ENCODE measurements at places on chromosomes 4 and X.
A peak's percentile ranks its signal among the peaks of the same experiment; 100 is the strongest.

GRCh38 chr4:145279122-145279960 is 99.0 kb upstream of the OTUD4 start:
- DNase-seq: peak; percentile 25

DNA sequence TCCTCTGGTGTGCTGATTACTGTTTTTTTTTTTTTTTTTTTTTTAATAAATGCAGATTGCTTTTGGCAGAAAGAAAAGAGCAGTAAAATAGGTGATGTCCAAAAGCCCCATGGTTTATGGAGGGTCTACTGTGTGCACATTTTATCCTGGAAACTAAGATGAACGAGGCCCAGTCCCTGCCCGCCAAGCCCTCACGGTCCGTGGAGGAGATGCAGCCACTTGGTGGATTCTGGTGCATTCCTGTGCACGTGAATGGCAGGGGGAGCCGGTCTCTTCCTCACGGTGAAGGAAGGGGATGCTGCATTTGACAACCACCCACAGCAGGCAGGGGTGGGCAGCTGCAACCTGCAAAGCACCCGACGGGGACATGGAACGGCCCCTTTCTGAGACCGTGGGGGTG is 100.2 kb upstream of the AFAP1 start:
- no peak for DNase-seq

DNA sequence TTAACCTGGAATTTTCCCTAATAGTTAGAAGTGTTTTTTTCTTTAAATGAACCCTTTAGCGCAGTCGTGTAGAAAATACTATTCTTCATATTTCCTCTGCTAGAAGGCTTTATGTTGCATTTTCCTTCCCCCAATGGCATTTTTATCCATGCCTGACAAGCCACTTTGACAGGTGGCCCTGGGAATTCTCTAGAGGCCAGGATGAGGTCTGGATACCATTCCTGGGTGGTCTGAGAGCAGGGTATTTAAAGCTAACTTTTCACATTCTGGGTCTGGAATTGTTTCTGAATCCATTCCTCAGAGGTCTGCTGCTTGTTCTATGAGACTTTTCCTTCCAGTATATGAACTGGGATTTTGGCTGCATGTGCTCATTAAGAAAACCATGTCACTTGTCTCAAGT is 31.2 kb upstream of the PDGFRA start:
- no peak for DNase-seq

GRCh38 chr4:19739101-19739651 is 512.5 kb upstream of the SLIT2 start:
- DNase-seq: peak; percentile 92

DNA sequence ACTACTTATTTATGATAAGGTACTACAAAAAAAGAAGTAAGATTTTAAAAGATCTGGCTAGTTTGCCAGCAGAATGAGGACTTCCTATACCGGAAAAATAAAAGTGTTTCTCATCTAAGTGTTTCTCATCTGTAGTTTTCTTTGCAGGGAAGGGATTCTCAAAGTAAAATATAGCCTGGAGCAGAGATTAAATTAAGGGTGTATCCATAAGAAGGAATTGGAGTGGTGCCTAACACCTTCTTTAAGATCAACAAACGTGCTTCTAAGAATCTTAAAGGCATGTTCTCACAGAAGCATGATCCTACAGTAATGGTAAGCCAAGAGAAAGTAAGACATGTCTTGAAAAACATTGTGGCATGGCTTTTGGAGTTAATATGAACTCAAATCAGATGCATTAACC is 528.2 kb downstream of the GBA3 start:
- no peak for DNase-seq

Measured in RCC 7860 (cell line).